ENCODE measurements at places on chromosomes 6 and 20.

DNA sequence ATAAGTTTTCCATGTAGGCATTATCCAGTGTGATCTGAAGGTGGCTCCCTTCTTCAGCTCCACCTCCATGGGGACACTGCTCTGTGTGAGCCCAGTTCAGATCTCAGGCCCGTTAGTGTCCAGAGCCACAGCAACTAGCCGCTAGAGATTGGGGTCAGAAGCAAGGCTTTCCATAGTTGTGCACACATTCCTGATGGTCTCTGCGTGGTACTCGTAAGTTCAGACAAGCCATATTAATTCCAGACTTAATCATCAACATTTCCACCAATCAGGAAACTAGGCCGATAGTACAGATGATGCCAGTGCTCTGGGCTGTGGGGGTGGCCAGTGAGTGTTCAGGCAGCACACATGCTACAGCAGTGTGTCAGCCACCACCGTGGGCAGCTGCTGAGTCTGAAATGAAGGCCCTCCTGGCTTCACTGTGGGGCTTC, 17.5 kb upstream of the SYNCRIP start:
- no peak for DNase-seq

- no peak for DNase-seq
Observed at GRCh38 chr20:8255945-8256632, 124.0 kb downstream of the PLCB1 start.

- DNase-seq: no peak
Observed at GRCh38 chr6:170186006-170186935, 104.6 kb downstream of the DLL1 start.

GRCh38 chr6:85364344-85364743, 85.5 kb upstream of the NT5E start:
- no peak for DNase-seq

DNA sequence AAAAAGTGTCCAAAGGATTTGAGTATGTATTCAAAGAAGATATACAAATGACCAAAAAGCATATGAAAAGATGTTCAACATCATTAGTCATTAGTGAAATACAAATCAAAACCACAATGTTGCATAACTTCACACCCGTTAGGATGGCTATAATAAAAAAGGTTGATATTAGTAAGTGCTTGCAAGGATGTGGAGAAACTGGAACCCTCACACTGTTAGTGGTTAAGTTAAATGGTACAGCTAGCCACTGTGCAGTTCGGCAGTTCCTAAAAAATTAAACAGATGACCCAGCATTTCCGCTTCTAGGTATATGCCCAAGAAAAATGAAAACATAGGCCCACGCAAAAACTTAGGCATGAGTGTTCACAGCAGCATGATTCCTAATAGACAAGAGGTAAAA, 38.6 kb downstream of the IBTK start:
- no peak for DNase-seq

- DNase-seq: no peak
Observed at GRCh38 chr6:164258421-164258820, 843.9 kb downstream of the QKI start.

DNA sequence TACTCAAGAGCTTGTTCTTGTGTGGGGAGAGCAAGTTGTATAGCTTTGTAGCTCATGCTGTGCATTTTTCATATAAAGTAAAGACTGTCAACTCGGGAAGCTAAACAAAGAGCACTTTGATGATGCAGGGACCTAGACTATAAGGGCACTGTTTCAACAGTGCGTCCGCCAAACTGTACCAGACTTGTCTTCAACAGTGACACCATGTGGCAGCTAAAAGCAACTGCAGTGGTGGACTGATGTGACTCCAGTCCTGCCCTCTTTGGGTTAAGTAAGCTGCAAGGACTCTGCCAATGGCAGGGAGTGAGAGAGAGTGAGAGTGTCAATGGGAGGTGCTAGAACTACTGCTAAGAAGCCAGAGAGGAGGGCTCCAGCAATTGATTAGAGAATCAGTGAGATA, 48.1 kb upstream of the MC3R start:
- DNase-seq: no peak

DNA sequence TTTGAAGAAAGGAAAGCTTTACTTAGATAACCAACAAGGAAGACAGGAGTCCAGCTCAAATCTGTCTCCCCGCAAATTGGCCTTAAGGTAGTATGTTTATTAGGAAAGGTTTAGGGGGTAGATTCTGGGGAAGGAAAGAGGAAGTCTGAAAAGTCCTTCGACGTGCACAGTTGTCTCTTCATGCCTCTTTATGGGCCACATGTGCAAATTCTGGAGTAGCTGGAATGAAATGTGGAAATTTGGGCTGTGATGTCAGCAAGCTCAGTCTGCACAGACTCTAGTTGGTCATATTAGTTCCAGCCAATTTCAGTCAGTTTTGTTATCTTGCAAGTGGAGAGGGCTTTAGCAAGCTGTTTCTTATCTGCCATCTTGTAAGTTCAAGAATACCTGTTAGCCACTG, 50.1 kb downstream of the NUP153 start:
- no peak for DNase-seq

DNA sequence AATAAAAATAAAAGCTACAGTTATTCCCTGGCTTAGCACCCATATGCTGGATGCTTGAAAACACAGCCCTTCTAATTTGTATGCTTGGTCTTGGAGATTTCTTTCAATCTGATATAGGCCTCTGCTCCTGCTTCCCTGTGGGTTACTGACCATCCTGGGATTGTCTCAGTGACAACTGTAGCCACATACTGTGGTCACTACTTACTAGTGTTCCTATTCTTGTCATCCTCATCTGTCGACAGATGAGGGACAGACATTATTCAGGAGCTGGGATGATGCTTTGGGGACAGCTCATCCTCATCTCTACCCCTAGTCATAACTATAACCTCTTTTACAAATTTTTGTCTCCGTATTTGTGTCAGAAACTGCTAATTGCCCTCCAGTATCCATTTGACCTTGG, 388.9 kb upstream of the MAP3K7 start:
- DNase-seq: no peak

DNA sequence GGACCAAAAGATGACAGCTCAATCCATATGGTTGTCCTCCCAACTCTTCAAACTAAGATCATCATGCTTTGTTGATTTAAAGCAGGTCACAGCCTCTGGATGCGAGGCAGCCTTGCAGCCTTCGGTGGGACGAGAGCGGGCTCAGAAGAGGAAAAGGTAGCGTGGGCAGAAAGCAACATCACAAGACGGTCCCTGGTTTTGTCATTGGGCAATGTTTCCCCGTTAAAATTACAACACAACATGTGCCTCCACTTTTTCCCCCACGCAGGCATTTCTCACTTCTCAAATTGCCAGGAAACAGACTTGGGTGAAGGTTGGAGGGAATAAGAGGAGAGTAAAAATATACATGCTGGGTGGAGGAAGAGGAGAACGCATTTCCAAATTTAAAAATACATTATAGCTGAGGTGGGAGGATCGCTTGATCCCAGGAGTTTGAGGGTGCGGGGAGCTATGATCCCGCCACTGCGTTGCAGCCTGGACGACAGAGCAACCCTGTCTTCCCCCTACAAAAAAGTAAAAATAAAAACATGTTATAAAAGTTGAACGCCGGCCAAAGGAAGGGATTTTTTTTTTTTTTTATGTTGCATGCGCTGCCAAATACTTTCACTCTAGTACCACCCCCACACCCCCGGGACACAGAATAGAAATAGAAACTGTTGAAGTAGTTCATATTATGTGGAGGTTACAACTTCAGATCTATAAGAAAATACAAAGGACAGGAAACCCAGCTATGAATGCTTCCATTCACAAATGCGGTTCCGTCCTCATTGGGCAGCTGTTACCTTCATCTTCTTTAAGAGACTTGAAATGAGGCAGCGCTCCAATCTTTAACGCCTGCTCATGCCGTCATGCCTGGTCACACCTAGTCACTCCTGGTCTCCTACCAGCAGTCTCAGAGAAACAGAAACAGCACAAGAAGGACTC, 13.9 kb upstream of the NAA20 start:
- DNase-seq: peak; percentile 78

DNA sequence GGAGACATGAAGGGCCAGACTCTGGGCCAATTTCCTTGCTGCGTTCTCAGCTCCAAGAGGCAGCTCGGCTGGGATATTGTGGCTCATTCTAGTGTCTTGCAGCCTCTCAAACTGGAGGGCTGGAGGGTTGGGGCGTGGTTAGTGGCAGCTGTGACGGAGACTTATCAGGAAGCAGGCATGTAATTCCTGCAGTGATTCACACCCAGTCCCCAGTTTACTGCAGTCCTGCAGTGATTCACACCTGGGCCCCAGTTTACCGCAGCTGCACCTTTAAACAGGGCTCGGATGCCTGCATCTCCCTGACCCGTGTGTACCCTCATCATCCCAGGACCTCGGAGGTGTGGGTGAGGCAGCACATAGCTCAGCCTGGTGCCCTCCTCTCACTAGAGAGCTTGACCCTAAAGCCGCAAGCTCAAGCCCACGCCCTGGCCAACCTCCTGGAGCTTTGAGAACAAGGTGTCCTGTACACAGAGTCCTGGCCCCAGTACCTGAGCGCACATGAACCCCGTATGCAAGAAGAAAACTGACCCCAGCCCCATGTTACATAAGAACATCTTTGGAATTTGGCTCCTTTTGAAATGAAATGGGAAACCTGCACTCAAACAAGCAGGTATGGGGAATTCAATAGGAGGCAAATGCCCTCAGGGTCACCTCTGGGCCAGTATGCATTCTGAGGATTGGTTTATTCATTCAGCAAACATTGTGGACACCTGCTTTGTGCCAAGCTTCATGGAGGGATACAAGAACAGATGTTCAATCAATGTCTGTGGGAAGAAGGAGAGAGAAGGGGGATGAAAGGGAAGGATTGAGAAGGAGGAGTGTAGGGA, 55.3 kb upstream of the FAM83D start:
- no peak for DNase-seq

- DNase-seq: no peak
Observed at GRCh38 chr6:7881765-7882500, 28.7 kb downstream of the TXNDC5 start.

GRCh38 chr20:19609642-19610223, 148.3 kb upstream of the RIN2 start:
- no peak for DNase-seq

GRCh38 chr6:73131706-73132105, 93.6 kb downstream of the KHDC1L start:
- DNase-seq: no peak

DNA sequence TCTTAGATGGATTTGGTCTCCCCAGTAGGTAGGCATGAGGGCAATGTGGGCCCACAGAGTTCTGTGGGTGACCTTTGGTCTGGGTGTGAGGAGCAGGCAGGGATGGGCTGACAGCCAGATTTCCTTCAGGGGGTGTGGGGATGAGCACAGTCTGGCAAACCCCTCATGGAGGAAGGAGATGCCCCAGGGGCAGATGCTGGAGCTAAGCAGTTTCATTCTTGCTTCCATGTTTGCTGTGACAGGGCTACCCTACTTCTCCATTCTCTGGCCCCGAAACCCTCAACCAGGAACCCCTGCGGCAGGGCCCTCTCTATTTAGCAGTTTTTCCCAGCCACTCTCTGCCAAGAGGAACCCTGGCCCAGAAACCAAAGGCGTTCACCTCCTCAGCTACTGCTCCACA, 40.4 kb downstream of the GCLC start:
- DNase-seq: no peak

- DNase-seq: no peak
Observed at GRCh38 chr20:58639182-58640146, 11.6 kb upstream of the STX16 start.

GRCh38 chr6:160309718-160310117, 38.5 kb upstream of the SLC22A3 start:
- no peak for DNase-seq

GRCh38 chr6:24876499-24877465, 59.0 kb downstream of the RIPOR2 start:
- DNase-seq: no peak

DNA sequence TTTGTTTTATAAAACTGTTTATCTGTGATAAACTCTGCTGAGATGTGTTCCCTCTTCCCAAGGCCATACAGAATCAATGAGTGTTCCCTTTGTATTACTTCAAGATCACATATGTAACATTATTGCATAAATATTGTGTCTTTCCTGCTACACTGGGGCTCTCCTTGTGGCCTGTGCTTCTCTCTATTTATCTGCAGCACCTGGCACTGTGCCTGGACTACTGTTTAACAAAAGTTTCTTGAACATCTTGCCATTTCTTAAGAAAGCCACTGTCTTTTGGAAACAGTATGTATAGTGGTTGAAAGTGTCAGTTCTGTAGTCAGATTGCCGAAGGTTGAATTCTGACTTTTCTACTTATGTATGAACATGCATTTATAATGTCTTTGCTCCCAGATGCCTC, 169.0 kb upstream of the SCGN start:
- DNase-seq: no peak

GRCh38 chr6:101878554-101879276, 485.2 kb downstream of the GRIK2 start:
- no peak for DNase-seq

- DNase-seq: no peak
Observed at GRCh38 chr20:40646361-40646760, 42.7 kb downstream of the MAFB start.

GRCh38 chr20:25065625-25066338, 7.8 kb upstream of the ACSS1 start:
- DNase-seq: no peak

- DNase-seq: no peak
Observed at GRCh38 chr6:127069659-127070279, 48.7 kb upstream of the RSPO3 start.

- no peak for DNase-seq
Observed at GRCh38 chr6:151375833-151376232, 15.5 kb downstream of the ZBTB2 start.

DNA sequence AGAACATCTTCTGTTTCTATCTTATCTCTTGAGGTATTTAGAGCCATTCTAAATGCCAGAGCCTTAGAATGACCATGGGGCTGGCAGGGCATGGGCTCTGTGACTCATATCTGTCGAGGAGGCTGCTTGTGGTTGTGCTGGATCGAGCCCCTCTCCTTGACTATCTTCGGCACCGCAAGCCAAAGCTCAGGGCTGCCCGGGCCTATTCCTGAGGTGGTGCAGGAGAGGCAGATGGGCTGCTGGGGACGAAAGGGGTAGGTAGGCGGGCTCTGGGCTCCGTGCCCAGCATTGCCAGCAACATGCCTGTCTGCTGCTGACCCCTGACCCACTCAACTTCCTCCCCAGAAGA, 89.9 kb downstream of the NOL4L start:
- DNase-seq: no peak

DNA sequence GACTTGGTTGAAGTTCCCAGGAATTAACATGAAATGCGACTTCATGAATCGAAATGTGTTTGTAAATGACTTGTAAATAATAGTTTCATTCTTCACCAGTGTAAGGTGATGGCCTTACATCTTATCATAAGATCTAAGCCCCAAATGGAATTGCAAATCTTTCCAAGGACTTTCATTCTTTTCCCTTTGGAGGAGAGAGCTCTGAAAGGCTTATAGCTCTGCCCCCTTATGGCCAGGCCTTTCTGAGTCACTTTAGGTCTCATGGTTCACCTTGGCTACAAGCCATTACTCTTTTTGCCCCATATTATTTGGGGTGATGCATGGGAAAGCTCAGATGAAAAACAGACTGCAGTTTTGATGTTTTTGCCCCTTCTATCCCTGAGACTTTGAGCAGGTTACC, 209.1 kb upstream of the BMP2 start:
- no peak for DNase-seq

GRCh38 chr20:19554666-19555065, 203.4 kb upstream of the RIN2 start:
- DNase-seq: no peak

Measured in right atrium auricular region (tissue), 2 donors.